ENCODE measurements at places on chromosomes 3 and 15. TPM values are rescaled to one million over a fixed set of nuclear protein-coding genes. Genes with fewer than 3 reads are reported as not detected.

DNA sequence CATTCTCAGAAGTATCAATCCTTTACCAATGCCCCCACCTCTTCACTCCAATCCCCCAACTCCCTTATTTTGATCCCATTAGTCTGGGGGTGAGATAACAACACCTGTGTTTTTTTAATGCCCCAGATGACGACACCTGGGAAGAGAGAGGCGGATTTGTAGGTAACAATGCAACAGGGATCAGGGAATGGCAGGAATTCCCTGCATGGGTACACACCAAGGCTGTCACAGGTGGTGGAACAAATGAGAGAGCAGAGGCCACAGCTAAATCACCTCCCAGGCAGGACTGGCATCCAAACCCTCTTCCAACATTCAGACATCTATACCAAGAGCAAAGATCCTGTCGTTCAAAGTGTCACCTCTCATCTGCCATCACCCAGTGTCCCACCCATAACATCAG lies 319.2 kb upstream of the TRIM42 start:
- no peak for DNase-seq

ACSBG1 gene
- total RNA-seq = 0.05 TPM

ZDHHC23 gene
- 3.4 TPM for total RNA-seq

DNA sequence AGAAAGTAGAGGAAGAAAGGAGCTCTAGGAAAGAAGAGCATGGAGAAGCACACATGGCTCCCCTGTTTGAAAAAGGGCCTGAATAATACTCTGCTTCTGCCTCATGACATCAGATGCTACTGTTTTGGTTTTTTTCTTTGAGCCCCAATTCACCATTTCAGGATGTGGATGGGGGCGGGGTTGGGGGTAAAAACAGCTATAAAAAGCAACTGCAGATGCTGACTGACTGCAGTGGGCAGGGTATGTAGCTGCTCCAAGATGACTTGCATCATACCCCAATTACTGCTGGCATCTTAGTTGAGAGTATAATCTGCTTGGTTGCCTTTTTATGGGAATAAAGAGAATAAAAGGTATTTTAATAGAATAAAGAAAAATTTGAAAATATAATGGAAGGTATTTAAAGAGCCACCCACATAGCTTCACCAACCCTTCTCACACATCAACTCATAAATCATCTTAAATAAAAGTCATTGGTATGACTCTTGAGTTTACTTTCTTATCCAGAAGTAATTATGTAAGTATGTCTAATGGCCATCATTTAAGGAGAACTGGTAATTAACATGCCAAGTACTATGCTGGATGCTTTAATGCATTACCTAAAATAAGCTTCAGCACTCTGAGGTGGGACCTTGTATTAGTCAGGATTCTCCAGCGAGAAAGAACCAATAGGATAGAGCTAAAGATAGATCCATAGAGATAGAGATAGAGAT lies 36.4 kb upstream of the TMEM45A start:
- no peak for DNase-seq

C2CD4A gene
- not detected for total RNA-seq

AMIGO3 gene
- total RNA-seq = not detected

Data from left ventricle myocardium superior (tissue), 1 donor.